NCI-H1436 (cell line): ENCODE measurements at places on chromosomes 1 and 21.

DNA sequence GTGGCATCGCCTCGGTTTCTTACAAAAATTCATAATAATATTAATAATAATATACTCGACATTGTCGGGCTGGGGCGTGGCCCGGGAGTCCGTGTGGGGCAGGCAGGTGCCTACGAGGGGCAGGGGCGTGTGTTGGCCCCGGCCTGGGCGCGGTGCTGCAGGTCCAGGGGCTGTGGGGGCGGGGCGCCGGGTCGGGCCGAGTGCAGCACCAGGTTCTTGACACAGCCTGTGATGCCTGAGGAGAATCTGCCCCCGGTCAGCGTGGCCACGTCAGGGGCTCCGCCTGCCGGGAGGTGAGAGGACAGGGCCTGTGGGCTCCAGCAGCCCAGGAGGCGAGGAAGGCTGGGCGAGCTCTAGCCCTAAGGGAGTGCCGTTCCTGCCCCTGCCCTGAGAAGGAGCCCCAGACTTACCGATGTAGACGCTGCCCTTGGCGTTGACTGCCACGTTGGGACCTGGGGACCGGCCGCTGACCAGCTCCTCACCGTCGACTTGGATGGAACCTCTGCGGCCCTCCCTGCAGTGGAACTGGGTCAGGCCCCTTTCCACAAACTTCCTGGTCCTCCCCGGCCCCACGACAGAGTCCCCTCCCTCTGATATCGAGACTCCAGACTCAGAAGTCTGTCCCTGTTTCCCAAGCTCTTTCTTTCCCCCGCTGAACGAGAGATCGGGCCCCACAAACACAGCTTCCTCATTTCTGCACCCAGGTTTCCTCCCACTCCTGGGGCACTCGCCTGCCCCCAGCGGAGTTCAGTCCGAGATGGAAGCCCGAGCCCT is 11.3 kb downstream of the LDLRAD2 start:
- no peak for DNase-seq

DNA sequence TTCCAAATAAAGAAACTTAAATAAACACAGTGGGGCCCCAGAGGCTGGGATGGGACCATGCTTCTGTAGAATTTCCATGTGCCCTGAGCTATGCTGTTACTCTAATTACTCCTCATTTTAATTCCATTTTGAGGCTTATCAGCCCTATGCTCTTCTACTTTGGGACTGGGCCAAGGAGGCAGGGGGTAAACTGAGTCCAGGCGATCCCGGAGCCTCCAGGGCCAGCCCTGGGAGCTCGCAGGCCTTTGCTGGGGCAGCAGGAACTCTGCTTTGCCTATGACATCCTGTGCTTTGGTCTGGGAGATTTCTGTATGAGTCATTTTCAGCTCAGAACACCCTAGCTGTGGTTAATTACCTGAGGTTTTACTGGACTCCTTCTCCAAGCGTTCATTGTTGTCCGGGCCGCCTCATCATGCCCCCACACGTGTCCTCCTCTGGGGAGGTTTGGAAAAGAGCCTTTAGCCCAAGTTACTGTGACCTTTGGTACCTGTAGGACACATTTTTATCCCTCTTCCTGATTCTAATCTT is 95.7 kb downstream of the RHOU start:
- DNase-seq = no peak

DNA sequence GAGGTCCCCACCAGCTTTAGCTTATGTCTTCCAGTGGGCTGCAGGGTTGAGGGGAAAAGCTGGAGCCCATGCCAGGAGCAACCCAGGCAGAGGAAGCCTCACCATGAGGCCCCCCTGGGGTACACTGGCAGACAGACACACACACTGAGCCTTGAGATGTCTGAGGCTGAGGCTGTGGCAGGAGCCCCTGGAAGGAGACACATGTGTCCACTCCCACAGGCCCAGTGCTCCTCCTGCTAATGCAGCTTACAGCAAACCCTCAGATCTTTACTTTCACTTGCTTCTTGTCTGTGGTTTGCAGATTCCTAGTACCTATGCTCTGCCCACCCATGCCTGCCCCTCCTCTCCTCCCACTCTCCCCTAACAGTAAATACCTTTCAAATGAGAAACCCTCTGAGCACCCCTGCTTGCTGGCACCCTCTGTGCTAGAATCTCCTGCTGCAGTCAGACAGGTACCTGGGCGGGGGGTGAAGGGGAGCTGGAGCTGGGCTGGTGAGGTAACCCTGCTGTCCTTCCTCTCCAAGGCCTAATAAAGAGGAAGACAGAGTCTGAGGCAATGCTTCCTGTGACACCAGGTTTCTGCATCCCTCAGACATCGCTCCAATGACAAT is 63.4 kb upstream of the NEK2 start:
- no peak for DNase-seq

DNA sequence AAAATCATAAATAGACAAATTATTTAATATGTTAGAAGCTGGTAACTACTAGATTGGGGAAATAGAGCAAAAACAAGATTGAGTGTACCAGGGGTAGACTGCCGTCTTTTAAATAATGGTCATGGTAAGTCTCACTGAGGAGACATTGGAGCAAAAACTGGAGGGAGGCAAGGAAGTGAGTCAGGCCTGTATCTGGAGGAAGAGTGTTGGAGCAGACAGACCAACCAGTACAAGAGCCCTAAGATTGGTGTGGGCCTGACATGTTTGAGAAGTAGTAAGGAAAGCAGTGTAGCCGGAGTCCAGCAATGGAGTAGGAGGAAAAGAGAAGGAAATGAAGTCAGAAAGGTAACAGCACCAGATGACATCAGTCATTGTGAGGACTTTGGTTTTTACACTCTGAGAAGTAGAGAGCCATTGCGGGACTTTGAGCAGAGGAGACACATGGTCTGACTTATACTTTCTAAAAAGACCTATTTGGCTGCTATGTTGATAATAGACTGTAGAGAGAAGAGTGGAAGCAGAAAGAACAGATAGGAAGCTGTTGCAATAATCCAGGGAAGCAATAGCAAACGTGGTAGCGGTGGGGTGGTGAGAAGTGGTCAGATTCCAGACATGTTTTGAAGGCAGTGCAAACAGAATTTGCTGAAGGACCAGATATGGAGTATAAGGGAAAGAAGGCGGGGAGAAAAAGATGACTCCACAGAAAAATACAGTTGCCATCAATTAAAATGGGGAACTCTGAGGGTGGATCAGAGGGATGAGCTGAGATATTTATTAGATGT is 44.7 kb upstream of the GJA5 start:
- DNase-seq = no peak

DNA sequence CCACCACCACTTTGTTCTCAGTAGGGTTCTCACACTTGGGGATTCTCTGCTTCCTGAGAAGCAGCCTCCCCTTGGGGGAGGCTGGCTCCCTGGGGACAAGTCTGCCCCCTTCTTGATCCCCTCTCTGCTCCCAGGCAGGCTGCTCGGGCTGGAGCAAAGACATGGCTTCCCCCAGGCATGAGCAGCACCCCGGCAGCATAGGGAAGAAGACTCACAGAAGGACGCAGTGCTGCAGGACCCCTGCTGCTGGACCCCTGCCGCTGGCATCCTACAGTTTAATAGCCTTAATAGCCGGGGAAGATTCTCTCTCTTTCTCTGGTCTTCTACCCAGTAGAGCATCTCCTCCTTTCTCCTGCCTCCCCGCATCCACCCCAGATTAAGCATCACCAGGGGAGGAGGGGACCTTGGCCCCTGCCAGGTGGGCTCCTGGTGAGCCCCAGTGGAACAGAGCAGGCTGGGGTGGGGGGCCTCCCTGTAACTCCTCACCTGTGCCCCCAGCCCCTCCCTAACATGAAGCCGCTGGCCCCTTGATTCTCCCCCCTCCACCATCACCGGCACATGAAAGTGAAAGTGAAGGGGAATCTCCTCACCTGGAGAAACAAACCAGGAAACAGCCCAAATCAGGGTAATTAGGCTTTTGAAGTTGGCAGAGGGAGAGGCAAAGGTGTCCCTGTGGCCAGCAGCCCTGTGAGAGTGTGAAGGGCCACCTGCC is 2.5 kb downstream of the WNT3A start:
- DNase-seq = no peak

GRCh38 chr1:192620071-192620635 is 15.8 kb upstream of the RGS13 start:
- DNase-seq = no peak

GRCh38 chr1:159961636-159962035 is 7.6 kb upstream of the SLAMF9 start:
- no peak for DNase-seq

DNA sequence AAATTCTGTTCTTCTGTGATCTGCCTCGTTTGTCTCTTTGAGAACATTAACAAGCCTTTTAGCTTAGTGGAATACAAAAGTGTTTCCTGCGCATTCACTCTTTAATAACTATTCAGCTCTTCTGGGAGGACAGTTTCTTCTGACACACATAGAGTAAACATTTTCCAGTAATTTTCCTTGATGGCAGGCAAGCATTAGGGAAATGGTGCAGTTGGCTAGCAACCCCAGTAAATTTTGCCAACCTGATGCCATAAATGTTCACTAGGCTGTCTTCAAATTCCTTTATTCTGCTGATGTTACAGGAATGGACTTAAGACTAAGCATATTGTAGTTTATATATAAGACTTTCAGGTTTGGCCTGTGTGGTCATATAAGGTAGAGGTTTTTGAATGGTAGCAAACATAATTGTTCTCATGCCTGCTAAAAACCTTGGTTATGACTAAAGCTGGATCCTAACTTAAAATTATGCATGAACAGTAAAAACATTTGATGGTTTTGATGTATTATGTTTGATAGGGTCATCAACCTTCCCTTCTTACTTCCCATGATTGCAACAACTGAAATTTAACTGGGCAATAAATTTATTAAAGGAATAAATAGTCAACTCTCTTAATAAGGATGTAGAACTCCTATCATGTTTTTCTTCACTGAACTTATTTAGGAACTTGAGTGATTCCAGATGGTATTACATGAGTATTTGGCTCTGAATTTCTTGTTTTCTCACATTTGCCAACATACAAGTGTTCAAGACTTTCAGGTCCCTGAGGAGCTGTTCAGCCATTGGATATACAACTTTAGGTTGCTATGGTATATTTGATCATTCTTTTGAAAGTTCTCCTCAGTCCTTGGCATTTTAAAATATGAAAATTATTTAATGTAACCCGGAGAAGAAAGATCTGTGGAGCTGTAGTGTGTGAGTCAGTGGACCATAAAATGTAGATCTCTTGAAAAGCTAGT is 223.4 kb downstream of the FMN2 start:
- no peak for DNase-seq

DNA sequence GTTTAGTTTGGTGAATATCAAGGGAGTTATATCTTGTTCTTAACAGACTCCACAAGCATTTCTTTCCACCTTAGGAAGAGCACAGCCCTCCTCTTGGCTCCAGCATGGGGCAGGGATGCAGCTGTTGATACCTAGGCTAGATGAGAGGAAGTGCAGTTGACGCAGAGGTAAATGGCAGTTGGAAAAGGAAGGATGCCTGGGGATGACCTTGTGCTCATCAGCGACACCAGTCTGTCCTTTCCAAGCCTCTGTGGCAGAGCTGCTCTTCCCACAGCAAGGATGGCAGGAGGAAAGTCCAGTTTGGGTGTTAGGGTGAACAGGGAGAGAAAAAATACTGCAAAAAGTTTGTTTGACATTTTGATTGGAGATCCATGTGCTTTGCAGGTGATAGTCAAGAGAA is 6.2 kb downstream of the PROX1 start:
- no peak for DNase-seq

DNA sequence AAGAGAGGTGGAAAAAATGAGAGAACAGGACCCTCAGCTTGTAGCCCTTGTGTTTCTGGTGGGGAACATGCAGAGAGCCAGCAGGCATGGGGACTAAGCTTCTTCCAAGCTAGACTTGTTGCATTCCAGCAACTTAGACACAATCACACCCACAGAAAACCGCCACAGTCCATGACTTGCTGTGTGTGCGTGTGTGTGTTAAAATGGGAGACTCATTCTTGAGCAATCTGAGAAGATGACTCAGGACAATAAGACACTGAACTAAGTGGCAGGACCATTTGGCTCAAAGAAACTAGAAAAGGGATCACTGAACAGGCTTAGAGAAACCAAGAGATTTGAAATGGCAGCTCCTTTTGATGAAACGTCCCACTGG is 78.0 kb downstream of the HLX start:
- no peak for DNase-seq

DNA sequence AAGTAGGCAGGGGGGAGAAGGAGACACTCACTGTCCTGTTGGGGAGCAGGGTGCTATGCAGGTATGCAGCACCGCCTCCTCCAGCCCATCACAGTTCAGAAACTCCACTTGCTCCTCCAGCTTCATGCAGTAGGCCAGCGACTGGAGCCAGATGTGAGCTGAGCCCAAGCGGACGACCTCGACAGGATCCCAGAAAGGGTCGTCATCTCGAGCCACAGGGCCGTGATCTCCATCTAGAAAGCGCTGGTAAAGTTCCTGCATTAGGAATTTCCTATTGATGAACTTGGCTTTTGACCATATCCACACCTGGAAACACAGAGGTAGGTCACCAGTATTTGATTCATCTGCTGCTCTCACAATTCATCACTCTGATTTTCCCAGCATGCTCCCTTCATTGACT is 56.1 kb downstream of the SCCPDH start:
- DNase-seq = no peak

DNA sequence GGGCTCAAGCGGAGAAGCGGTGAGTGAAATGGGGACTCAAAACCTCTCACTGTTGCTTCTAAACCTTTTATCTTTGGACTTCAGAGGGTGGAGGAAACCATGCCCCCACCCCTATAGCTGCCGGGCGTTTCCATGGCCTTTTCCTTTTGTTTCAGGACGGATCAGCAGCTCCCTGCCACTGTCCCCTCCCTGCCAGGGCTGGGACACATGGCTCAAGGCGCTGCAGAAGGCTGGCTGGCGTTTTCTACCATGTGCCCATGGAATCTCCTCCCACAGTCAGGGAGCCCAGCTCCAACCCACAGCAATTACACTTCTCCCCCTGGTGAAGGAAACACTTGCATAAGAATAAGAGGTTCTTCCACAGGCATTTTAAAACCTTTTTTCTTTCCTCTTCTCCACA is 812.7 kb downstream of the PLA2G4A start:
- no peak for DNase-seq

- no peak for DNase-seq
These were observed 55.1 kb upstream of the CR2 start for GRCh38 chr1:207398986-207399385.

- no peak for DNase-seq
These were observed 123.8 kb upstream of the TSPAN2 start for GRCh38 chr1:115213130-115213529.

GRCh38 chr21:39115576-39116235 is 67.5 kb downstream of the PSMG1 start:
- no peak for DNase-seq

DNA sequence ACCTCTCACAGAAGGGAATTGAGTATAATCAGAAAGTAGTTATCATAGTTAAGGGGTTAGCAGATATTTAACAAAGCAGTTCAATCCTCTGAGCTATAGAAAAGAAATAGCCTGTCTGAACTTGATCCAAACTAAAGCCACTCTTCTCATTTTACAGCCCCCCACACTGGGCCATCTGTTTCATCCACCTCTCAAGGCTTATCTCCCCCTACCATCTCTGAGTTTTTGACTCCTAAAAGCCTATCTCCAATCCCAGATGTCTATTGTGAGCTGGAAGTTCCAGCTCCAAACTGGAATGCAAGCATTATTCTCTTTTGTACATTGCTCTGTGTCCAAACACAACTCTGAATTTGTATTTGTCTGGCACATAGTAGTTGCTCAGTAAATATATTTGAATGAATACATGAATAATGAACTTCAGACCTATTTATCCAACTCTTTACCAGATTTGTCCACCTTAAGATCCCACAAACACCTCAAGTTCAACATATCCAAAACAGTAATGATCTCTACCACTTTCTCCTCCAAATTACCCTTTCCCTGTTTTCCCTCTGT is 98.1 kb downstream of the PLPP3 start:
- no peak for DNase-seq
